ENCODE measurements at places on chromosomes 12 and 14.

- no peak for DNase-seq
Observed at GRCh38 chr12:42918443-42918842, 328.9 kb upstream of the PRICKLE1 start.

DNA sequence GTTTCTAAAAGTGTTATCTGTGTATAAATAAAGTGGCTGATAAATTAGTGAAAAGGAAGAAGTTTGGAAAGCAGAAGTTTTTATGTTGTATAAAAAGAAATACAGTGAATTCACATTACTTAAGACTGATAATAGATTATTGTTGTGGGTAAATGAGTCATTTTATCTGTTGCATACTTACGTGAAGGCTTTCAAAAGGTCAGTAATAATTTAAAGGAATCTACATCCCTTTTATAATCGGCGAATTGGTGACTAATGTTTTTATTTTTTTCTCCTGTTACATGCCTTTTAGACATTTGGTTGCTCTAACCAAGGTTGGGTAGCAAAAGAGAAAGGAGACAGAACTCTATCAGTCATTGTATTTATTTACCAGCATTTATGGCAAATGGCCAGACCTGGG is 155.9 kb downstream of the SLC41A2 start:
- DNase-seq = no peak

- DNase-seq = no peak
Observed at GRCh38 chr14:24398653-24399446, at the start of gene NYNRIN. TSS of gene NYNRIN (plus strand) at chr14:24399003. CDS start at chr14:24399247, 244 bp downstream.

- DNase-seq = no peak
Observed at GRCh38 chr12:51480978-51481377, 56.3 kb downstream of the SLC4A8 start.

- DNase-seq = no peak
Observed at GRCh38 chr14:90193925-90194324, 62.4 kb upstream of the PSMC1 start.

- DNase-seq = no peak
Observed at GRCh38 chr12:118063576-118064391, 2.8 kb upstream of the WSB2 start.

GRCh38 chr14:49418789-49419188 is 167.4 kb downstream of the RPS29 start:
- DNase-seq = no peak

DNA sequence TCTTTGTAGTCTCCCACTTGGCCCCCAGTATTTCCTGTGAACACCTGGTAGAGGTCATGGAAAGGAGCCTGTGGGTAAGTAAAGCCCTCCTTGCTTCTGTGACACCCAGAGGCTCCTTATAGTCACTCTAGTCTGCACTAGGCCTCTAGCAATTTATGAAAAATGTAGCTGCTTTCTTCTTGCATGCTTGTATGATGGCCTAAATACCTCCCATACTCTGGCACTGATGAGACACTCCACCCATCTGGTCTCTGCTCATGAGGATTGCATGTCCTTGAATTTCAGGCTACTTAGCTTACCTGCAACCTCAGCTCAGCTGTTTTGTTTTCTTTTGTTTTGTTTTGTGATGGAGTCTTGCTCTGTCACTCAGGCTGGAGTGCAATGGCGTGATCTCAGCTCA is 4.6 kb upstream of the A2ML1 start:
- DNase-seq = no peak

DNA sequence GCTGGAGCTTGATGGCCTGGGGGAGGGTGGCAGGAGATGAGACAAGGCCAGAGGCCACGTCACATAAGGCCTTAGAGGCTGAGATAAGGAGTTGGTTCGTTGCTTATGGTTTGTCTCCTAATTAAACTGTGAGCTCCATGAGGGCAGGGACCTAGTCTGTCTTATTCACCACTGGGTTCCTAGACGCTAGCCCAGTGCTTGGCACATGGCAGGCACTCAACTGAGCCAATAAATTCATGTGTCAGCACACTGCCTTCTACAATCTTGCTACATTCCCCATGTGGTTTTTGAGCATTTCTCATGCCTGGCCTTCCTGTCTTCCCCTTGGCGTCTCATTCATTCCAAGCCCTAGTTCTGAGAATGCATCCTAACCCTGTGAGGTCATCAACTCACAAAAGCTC is 92.5 kb upstream of the MED13L start:
- no peak for DNase-seq

DNA sequence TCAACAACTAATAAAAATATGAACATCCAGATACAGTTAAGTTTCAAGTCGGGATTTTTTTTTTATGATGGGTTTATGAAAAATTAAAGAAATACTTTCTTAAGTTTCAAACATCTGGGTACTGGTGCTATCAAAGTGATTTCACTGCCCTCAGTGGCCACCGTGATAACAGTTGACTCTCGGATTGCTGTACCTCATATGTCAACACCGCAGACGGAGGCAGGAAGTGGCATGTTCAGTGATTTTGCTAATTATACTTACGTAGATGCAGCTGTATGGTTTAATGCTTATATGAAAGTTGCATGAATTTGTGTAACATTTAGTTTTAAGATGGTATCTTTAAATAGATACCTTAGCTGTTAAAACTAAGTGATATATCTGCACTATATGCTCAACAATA is 20.8 kb upstream of the FBLN5 start:
- no peak for DNase-seq

DNA sequence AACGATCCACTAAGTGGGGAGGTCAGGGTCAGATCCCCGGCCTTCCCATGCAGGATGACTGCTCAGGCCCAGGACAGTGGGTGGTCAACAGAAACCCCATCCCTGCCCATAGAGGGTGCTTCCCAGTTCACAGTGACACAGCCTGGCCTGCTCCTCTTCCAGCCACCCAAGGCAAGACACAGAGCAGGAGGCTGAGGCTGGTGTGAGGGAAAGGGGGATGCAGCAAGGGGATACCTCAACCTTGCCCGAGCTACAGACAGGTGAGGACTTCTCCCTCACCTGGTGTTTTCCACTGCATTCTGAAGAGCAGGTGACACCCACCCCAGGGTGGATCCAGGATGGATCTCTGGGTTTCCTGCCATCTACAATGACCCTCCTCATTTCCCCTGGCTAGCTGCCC is 106.7 kb downstream of the KIF26A start:
- no peak for DNase-seq

- no peak for DNase-seq
Observed at GRCh38 chr14:61838661-61839245, 76.5 kb downstream of the SNAPC1 start.

DNA sequence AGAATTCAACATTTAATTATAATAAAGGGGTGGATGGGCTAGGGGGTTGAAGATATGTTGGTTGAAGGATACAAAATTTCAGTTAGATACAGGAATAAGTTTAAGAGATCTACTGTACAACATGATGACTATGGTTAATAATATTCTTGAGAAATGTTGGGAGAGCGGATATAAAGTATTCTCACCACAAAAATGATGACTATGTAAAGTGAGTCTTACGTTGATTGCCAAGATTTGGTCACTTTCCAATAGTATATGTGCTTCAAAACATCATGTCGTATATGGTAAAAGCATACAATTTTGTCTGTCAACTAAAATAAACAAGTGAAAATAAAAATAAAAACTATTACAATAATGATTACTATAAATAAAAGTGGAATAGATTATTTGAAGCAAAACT is 802.0 kb downstream of the C12orf50 start:
- DNase-seq = no peak

DNA sequence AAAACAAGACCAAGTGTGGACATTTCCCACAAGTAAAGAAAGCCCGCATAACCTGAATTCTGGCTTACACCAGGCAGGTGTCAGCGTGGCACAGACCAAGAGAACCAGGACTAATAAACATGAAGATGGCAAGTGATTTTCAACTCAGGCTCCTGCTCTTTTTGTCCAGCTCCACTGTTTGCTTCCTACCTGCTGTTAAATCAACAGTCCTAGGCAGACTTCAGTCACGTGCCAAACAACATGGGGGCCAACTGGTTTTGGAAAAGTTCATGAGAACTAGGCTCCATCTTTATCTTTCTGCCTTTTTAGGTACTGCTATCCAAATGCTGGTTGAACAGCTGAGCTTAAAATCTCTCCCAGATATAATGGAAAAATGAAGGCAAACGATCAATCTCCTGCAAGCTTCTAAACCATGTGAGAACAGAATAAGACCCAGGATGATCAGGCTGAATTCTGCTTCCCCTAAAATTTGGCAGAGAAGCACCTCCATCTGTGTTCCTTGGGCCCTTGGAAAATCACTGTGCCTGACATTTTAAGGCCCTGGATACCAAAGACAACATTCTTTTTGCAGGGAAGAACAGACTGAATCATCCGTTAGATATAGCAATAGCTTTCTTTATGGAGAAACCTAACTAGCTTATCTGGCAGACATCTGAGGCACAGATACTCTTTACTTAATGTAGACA is 215.6 kb upstream of the USP15 start:
- no peak for DNase-seq

- DNase-seq = no peak
Observed at GRCh38 chr12:99549651-99550050, 97.9 kb upstream of the GARIN6 start.

DNA sequence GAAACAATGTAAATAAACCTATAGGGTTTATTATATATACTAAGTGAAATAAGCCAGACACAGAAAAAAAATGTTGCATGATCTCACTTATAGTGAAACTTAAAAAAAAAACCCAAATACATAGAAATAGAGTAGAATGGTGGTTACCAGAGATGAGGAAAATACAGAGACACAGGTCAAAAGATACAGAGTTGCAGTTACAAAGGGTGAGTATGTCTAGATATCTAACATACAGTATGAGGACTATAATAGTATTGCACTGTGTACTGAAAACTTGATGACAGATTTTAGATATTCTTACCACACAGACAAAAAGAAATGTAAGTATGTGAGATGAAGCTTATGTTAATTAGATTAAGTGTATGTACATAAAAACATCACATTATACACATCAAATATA is 28.1 kb downstream of the CLEC2D start:
- DNase-seq = no peak

- no peak for DNase-seq
Observed at GRCh38 chr12:52125476-52125900, 46.0 kb downstream of the SMIM41 start.

DNA sequence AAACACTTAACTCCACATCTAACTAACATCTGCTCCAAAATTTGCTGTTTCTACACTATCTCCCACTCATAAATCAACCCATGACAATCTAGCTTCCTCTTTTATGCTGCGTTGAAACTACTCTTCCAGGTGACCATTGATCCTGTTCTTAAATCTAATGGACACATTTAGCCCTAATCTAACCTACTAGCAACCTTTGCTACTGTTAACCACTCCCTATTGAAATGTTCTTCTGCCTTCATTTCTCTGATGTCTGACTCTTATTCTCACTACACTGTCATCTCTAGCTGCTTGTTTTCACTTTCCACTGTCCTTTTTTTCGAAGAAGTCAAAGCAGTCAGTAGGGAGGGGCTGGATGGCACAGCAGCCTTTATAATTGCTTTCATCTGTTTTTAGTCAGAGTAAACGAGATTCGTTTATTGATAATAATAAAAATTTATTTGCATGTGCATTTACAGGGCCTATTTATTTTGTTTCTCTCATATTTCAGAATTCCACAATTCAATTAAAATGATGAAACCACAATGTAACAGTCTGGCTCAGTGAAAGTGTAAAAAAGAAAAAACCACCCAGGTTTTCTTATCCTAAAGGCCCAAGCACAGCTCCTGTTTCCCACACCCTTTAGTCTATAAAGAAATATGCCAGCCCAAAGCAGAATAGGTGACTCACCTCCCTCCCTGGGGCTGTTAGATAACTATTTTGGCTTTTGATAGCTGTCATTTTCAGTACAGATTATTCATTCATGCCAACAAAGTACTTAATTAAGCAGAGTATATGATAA is 44.9 kb downstream of the ATP2B1 start:
- DNase-seq = no peak

GRCh38 chr12:11785712-11786111 is 136.2 kb downstream of the ETV6 start:
- no peak for DNase-seq

GRCh38 chr14:69794791-69795190 is 2.2 kb downstream of the SLC10A1 start:
- no peak for DNase-seq

DNA sequence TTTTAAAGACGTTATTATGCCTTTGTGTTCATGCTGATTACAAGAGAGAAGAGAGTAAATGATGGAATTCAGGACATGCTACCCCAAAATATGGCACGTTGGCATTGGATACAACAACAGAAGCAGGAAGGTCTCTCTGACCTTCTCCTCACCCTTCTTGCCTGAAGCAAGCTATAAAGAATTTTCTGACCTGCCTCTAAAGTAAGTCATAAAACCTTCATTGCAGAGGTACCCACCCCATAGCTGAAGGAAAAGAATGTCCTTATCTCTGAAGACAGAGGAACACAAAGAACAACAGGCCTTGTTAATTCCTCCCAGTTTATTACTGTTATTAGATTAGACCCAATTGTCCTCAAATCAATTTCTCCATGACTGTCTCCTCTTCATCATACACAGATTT is 176.2 kb downstream of the FBXL14 start:
- DNase-seq = no peak

GRCh38 chr12:131896811-131897270 is 2.4 kb downstream of the ULK1 start:
- no peak for DNase-seq

DNA sequence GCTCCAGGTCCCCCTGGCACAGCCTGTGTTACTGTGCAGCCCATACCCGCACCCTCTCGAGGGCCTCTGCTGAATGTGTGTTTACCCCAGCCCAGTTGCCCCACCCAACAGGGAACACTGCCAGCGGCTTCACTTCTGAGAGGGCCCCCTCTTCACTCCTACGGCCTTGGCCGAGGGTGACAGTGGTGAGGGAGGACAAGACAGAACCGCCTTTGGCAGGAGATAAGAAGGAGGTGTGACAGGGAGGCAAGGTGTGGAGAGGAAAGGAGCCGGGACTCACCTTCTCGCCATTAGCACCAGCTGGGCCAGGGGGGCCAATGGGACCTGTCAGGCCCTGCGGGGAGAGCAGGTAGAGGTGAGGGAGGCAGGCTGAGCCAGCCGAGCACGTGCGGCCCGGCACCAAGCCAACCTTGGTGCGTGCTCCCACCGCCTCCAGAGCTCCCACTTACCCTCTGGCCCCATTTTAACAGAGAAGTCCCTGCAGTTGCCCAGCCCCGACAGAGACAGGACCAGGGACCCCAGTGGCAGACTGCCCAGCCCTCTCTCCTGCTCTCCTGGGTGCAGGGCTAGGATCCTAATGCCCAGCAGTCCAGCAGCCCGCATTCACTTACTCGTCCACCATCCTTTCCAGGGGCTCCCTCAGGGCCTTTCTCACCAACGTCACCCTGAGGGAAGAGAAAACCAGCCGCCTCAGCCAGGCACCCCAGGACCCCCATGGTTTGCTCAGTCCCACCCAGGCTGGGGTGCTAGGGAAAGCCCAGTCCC is 18.3 kb downstream of the TMEM106C start:
- no peak for DNase-seq

- no peak for DNase-seq
Observed at GRCh38 chr14:35286707-35287106, 5.5 kb upstream of the PSMA6 start.
